Activated CD4-positive, alpha-beta T cell treated with anti-CD3 and anti-CD28 coated beads for 1 hour (primary cell): ENCODE measurements at places on chromosomes 1 and 21.

GRCh38 chr1:164154622-164155021 lies 404.4 kb upstream of the PBX1 start:
- DNase-seq, result no peak

- DNase-seq, result peak; percentile 66
Measured at GRCh38 chr1:10960411-10961299, 51.8 kb upstream of the TARDBP start.

DNA sequence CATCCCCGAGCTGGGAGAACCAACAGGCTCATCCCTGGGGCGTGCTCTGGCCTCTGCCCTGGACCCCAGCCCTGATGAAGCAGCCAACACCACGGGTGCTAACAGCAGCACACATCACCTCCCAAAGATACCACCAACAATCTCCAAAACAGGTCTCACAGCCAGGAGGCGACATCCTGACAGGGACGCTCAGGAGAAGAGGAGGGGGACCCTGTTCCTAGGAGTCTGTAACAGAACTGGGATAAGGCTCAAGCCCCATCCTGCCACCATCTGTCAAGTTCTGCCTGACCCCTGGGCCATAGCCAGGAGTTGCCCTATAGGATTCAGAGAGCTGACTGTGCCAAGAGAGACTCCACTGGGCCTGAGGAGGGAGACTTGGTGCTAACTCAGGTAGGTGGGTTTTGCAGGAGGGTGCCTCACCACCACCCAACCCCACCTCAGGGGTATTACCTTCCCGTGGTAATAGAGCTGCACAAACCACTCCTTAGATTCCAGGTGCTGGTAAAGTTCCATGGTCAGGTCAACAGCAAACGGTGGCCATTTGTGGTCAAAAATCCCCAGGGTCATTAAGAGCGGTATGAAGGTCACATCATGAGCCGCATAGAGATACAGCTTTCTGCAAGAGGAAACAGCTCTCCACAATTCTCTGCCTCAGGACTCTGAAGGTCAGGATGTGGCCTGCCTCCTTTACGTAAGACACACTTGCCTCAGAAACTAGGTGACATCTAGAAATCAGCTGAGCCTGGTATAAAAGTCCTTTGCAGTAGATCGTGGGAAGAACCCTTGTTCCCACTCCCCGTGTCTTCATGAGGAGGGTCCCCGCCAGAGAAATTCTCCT lies 22.3 kb downstream of the ACP6 start:
- no peak for DNase-seq

DNA sequence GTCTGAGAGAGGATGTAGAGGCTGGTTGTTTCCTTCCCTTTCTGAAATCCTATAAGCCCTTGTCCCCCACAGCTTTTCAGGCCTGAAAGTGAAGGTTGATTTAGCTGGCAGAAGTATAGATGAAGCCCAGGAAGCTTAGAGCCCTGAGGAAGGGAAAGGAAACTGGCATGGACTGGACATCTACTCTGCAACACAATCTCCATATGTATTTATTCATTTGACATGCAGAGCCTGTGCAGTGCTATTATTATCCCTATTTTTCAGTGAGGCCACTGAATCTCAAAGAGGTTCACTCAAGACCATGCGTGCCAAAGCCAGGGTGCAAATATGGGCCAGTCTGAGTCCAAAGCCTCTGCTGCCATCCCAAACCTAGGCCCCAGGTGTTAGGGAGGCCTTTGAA lies 78.5 kb upstream of the KCND3 start:
- no peak for DNase-seq

- no peak for DNase-seq
Measured at GRCh38 chr1:114153261-114154145, at the start of gene SYT6. SYT6 (minus strand) TSS chr1:114153869; CDS start chr1:114153772, 97 bp downstream.

DNA sequence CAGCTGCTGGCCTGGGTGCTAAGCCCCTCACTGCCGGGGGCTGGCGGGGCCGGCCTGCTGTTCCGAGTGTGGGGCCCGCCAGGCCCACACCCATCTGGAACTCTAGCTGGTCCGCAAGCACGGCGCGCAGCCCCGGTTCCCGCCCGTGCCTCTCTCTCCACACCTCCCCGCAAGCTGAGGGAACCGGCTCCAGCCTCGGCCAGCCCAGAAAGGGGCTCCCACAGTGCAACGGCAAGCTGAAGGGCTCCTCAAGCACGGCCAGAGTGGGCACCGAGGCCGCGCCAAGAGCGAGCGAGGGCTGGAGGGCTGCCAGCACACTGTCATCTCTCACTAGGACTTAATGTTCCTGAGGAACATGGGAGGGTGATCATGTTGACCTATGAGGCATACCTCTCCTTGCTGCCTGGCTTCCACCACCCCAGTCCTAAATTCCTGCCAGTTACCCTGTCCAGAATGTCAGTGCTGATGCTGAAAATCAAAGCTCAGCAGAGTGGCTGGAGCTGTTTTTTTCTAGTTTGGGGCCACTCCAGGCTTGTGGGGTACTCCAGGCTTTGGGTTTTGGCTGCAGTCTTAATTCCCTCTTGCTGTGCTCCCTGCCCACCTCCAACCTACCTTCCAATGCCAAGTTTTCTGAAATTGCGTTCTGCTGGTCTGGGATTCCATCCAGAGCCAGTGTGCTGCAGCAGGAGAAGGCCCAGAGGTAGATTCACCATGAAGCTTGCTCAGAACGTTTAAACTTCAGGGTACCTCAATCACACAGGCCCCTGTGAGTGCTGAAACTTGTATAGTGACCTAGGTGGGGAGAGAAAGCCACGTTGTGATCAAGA lies 44.2 kb upstream of the LPGAT1 start:
- no peak for DNase-seq

DNA sequence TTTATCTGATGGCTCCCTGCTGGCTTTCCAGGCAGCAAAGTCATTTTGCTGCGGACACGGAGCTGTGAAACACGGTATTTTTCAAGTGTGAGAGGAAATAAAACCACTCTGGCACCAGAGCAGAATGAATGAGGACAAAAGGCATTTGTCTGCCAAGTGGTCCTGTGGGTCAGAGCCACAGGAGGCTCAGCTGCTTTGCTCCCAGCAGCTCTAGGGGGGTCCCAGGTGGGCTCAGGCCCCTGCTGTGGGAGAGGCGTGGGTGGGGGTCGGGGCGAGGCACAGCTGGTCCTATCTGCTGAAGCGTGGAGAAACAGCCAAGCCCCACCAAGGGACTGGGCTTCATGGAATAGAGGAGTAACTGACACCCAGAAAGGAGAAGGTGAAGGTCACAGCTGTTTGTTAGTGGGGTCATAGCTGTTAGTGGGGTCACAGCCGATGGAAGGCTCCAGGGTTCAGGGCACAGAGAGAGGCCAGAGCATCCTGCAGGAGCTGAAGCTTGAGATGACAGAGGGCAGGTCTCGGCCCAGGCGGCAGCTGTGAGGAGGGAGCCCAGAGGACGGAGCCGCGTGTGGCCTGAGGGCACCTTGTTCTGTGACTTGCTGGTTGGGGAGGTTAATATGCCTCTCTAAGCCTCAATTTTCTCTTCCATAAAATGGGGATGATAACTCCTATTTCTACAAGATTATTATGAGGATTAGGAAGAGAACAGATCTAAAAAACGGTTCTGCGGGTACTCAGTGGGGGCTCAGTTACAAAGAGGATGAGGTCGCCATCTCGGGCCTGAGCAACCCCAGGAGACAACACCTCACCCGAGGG lies 7.1 kb downstream of the KIF17 start:
- no peak for DNase-seq

- no peak for DNase-seq
Measured at GRCh38 chr1:245111073-245111472, 43.7 kb upstream of the KIF26B start.

DNA sequence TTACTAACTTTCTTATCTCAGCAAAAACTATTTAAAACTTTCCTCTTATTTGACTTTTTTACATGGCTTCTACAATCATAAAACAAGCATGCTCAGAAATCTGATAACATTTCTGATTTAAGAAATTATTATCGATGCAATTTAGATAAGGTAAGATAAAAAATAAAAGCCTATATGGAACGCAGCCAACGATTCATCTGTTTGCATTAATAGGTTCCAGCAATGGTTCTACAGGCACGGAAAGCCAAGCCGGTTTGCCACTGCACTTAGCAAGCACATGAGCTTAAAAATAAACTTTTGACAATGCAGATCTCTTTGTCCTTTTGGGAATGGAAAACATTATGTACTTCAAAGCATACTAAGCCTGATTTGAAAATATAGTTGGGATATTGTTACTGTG lies 77.5 kb upstream of the KCNK2 start:
- no peak for DNase-seq

GRCh38 chr1:62836856-62837540 lies 53.1 kb downstream of the ATG4C start:
- DNase-seq, result no peak

- no peak for DNase-seq
Measured at GRCh38 chr1:93980320-93981273, 71.4 kb upstream of the GCLM start.

DNA sequence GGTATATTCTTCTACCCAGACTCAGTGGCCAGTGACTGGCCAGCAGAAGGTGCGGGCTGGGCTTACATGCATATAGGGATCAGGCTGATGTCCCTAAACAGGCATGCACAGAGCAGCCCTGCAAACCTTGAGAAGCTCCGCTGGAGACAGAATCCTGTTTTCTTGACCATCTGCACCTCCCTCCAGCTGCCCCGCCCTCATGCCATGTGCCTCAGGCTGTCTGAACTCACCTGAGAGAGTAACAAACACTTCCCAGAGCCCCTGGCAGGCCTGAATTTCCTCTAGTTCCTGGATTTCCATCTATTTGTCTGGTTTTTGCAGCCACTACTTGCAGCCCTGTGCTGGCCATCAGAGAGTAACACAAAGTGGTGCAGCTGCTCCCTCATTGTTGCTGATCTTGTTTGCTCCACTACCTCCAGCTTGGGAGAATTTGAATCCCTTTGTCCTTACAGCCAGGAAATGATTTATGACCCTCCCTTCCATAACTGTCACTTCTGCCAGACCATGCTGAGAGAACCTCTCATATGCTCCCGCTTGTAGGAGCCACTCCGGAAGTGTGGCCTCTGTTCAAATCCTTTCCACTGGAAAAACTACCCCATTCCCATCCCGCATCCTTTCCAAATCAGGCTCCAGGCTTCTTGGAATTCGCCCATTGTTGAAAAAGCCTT lies 113.6 kb downstream of the NMNAT2 start:
- DNase-seq, result no peak

DNA sequence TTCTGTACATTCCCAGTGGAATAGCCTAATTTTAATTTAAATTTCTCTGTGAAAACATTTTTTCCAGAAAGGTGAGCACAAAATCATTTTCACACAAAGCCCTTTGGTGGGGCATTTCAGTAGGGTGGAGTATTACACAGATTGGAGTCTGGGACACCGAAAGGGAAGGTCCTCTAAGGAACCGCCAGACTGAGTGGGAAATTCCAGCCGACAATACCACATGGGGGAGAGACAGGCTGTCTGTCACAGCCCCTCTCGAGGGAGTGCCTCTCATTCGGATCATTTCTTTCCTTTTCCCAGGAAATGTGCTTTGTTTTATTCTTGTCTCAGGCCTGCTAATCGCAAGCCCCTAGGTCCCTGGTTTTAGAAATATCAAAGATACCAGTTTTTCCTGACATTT lies 150.6 kb upstream of the HOOK1 start:
- DNase-seq, result no peak

- no peak for DNase-seq
Measured at GRCh38 chr1:10679496-10680220, 116.8 kb downstream of the CASZ1 start.

GRCh38 chr1:41856151-41856943 lies 62.4 kb downstream of the HIVEP3 start:
- DNase-seq, result no peak

GRCh38 chr21:36079010-36079649 lies 9.3 kb downstream of the CBR1 start:
- DNase-seq, result peak; percentile 11

DNA sequence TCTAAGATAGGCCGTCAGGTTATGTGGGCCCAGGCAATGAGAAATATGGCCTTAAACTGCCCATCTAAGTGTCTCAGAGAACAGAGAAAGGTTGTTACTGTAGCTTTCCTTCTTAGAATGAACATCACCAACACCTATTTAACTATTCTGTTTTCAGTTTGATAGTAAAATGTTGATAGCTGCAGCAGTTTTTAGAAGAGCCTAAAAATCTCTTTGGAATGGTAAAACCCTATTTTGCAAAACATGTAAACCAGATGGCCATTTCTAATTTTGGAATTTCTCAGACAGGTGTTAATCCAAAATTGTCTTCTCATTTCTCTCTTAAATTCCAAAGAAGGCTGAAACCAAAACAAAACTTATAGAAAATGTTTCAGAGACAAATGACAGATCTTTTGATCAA lies 57.5 kb downstream of the DIPK1A start:
- DNase-seq, result no peak

DNA sequence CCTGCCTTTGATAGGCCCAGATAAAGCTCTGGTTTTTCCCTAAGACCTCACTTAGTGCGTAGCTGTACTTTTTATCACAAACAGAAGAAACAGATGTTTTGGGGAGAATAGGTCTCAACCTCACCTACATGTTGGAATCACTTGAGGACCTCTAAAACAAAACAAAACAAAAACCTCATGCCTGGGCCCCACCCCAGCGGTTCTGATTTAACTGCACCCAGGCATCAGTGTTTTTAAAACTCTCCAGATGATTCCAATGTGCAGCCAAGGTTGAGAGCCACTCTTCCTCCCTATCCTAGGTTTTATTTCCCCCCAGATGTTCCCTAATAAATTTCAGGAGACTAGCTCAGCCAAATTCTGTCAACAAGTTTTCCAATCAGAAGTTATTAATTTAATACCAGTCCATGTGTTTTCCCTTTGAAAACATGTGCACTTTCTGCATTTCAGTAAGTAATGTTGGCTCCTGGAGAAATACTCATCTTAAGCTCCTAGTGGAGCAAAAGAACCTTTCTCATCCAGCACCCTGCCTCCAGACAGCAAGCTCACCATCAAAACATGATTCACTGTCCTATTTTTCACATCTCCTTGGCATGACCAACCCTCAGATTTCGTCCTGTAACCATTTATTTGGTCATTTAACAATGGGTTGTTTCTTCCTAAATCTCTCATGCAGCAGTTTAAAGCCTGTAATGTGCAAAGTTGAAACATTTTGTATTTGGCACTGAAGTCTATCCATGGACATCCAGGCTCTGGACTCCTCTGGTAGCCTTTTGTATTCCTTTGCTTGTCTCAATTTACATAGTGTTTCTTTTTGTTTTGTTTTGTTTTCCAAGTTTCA lies 27.5 kb downstream of the LRRC8C start:
- DNase-seq, result no peak

GRCh38 chr1:205590777-205591513 lies 40.9 kb downstream of the ELK4 start:
- DNase-seq, result peak; percentile 4
